ENCODE measurements at places on chromosomes 11 and 22.

GRCh38 chr22:31244046-31244942 is 32.2 kb downstream of the LIMK2 start:
- no peak for DNase-seq

- DNase-seq = no peak
These were observed 60.4 kb upstream of the PARVG start for GRCh38 chr22:44120314-44120704.

DNA sequence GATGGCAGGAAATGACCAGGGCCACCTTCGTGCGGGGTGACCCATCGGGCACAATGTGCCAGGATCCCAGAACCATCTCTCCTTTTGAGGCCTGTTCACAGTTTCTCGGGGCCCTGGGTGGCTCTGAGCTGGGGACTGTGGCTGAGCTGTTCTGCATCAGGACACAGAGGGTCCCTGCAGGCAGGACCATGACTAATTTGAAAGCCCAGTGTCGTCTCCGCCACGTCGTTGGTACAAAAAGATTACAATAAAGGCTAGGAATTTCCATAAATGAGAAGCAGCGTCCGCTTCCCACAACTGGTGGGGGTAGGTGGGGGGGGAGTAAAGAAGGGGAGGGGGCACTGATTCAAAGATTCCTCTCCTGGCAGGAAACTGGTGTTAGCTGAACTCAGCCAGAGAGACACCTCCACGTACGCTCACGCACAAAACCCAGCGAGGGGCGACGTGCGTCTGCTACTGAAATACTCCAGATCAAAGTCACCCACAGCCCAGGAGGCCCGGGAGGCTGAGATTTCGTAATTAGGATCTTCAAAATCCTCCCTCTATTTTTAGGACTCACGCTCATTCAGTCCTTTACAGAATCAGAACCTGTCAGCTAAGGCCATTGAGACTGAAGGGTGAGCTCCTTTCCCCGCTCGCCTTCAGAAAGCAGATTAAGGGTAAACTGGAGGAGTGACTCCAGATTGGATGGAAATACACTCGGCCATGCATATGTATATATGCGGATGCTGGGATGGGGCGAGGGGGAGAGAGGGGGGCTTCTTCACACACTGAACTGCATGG is 11.0 kb downstream of the MN1 start:
- DNase-seq = no peak

DNA sequence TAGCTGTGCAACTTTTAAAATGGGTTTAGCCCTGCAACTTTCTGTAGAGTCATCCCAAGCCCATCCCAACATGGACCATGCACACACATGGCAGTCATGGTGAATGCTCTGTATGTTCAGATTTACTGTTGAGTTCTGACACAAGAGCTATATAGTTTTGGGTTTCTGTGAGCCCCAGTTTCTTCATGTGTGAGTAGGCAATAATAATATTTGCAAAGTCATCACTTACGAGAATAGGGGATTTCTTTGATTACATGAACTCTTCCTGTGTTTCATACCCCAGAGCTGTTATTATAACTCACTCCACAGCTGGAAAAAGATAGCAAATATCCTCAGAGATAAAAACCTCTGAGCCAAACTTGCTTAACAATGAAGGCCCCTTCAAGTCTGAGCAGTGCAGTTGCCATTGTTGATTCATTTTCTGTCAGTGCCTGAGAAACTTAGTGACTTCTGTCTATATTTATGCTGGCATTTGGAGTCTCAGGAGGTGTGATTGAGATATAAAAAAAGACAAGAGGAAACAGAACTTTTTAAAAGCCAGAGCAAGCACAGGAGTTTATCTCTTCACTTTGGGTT is 767.9 kb upstream of the API5 start:
- DNase-seq = no peak

- DNase-seq = no peak
These were observed 137.4 kb downstream of the CADM1 start for GRCh38 chr11:115366826-115367225.

All from anterior cingulate cortex (tissue), 58 donors.